ENCODE measurements at places on chromosomes 16 and 17. TPM values are rescaled to one million over a fixed set of nuclear protein-coding genes. Genes with fewer than 3 reads are reported as not detected.

TMEM114 gene
- not detected for total RNA-seq

SECTM1 gene
- 22.3 TPM for total RNA-seq

SLC5A10 gene
- total RNA-seq = not detected

MYOCD gene
- 93.0 TPM for total RNA-seq

TIGD7 gene
- total RNA-seq = 5.9 TPM

TBX2 gene
- 20.3 TPM for total RNA-seq

STH gene
- total RNA-seq = not detected

CDH13 gene
- total RNA-seq = 22.3 TPM

GAA gene
- 45.8 TPM for total RNA-seq

CCL13 gene
- 1.7 TPM for total RNA-seq

C16orf89 gene
- total RNA-seq = 1.1 TPM

AURKB gene
- 0.69 TPM for total RNA-seq

STAT3 gene
- 207 TPM for total RNA-seq

RUSF1 gene
- total RNA-seq = 42.5 TPM

GRCh38 chr17:27668488-27668823 is 37.5 kb downstream of the LGALS9 start:
- ATAC-seq = no peak

- no peak for ATAC-seq
These were observed 59.3 kb downstream of the TMEM100 start for GRCh38 chr17:55663400-55663799.

GRCh38 chr17:82794781-82795482 is 43.1 kb downstream of the TBCD start:
- ATAC-seq = peak; percentile 42

- ATAC-seq = no peak
These were observed 66.6 kb upstream of the RPH3AL start for GRCh38 chr17:419073-419735.

DNA sequence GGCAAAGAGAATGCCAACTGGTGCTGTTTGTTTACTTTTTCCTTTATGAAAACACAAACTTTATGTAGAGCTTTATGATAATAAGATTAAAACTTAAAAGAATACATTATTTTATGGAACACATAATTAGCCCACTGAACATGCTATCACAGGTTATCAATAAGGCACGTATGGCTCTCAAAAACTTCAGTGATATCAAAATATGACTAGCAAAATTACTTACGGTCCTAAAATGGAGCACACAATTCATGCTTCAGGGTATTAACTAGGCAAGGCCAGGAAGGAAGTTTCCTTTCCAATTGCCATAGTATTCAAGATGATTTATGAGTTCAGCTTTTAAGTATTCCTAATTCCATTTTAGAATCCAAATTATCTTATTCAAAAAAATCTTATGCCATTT is 3.6 kb downstream of the RNF43 start:
- ATAC-seq = no peak

- no peak for ATAC-seq
These were observed 74.2 kb upstream of the DNAJA2 start for GRCh38 chr16:47047524-47048203.

DNA sequence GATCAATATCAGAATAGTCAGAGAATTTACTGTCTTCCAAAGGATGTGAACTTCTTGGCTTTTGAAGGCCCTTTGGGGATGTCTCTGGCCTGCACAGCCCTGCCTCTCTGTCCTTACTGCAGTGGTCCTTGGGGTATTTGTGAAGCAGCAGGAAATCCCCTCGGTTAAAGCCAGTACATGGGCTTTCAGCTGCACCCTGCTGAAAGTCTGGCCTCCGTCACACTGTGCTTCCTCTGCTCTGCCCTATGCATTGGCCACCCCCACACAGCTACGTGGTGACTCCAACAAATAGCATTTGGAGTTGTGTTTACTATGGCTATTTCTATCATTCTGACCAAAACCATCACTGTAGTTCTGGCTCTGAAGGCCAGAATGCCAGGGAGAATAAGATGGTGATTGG is 21.2 kb downstream of the SYCE1L start:
- ATAC-seq = no peak

DNA sequence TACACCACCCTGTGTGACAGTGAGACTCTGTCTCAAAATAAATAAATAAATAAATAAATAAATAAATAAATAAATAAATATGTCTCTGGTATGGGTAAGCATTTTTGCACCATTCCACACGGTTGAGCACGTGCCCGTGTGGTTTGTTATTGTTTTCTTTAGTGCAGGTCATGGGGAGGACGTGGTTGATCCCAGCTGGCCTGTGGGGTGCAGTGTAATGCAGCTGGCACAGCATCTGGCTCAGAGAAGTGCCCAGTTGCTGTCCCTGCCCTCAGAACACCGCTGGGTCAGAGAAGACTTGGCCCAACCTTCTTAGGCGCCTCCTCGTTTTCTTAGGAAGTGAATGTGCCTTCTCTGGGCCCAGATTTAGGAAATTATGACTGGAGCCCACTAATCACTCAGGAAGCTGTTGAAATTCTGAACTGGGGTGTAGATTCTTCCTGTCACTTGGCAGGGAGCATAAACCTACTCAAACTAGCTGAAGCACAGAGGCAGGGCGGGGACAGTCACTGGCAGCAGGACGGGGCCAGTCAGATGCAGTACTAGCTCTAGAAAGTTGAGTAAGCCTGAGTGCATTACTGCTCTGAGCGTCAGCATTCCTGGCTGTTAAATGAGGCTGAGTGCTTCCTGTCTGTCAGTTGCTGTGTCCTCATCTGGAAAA is 85.9 kb downstream of the SNX29 start:
- peak; percentile 96 for ATAC-seq

- ATAC-seq = no peak
These were observed 43.8 kb upstream of the TOB1 start for GRCh38 chr17:50909765-50910605.

- peak; percentile 61 for ATAC-seq
These were observed 18.2 kb upstream of the ABR start for GRCh38 chr17:1197781-1198490.

- no peak for ATAC-seq
These were observed 28.8 kb downstream of the RNF43 start for GRCh38 chr17:58388302-58389190.

DNA sequence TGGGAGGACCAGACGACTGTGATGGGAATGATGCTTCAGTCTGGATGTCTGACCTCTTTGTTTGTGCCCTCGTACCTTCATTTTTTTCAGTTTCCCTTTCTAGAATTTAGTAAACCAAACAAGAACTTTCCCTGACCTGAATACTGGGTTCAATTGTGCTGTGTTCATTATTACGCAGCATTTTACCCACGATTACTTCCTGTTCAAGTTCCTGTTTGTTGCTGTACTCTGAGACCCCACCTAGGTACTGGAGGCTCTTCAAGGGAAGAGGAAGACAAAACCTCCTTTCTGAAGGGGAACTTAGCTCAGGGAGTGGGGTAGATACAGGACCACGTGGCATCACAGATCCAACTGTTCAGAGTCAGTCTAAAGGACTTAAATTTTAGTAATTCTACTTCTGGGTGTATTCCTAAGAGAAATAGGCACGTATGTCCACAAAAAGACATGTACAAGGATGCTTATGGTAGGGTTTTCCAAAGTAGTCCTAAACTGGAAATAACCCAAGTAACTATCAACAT is 9.2 kb upstream of the PRKCB start:
- no peak for ATAC-seq

DNA sequence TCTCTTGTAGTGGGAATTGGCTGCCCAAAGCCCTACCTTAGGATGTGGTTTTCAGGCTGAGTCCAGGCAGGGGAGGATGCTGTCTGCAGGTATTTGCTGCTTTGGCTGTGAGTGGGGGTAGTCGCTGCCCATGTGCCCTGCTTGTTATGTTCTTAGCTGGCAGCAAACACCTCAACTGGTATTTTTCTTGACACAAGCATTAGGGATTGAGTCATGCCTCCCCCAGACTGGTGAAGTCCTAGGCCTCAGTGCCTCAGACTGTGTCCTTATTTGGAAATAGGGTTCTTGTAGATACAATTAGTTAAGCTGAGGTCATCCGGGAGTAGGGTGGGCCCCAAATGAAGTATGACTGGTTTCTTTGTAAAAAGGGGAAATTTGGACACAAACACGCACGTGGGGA is 808.3 kb upstream of the EEF2KMT start:
- no peak for ATAC-seq

DNA sequence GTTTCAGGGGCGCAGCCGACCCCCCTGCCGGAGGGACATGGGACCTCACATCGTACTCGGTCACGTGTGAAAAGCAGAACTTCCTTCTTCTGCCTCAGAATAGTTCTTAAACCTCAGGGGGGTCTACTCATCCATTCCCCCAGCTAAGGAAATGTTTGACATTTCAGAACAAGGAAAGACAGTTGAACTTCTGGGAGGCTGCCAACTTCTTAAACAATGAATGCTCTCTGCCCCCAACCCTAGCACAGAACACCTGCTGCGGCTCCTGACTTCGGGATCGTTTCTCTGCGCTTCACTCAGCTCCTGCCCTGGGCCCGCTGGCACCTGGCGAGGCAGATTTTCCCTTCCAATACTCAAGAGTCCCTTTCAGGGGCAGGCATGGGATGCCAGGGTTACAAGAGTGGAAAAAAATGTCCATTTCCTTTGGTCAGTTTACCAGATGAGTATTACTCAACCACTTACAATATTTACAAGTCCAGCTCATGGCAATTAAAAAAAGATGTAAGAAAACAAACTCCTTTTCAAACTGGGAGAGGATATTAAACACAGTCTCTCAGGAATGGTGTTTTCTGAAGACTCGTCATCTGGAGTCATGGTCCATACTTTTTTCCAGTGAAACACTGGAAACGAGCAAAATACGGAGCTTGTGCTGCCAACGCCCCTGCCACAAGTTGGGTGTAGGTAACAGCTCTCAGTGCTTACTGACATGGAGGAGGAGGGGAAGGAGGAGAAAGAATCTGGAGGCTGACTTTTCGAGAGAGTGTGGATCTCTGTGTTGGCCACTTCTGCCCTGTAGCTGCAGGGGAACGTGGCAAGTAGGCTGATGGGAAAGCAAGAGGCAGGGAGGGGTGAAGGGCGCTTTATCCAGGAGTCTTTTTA is 235.7 kb downstream of the NTN1 start:
- peak; percentile 25 for ATAC-seq

- ATAC-seq = no peak
These were observed 132.3 kb downstream of the PCTP start for GRCh38 chr17:55883149-55883548.

- ATAC-seq = no peak
These were observed 144.9 kb downstream of the SOCS1 start for GRCh38 chr16:11111150-11111549.

DNA sequence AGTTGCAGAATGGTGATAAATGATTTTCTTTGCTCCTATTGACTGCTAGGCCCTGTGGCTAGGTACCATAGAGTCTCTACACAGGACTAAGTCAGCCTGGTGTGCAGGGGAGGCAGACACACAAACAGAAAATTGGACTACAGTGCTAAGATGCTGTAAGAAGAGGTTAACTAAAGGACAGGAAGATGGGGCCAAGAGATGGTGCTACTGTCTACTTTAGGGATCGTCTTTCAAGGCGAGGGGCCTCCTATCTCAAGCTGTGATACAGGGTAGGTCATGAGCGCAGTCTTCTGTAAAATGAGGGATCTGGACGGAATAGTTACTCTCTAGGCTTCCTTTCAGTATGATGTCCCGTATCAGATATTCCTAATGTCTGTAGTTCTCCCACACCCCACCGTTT is 817 bp downstream of the NME1 start:
- no peak for ATAC-seq

DNA sequence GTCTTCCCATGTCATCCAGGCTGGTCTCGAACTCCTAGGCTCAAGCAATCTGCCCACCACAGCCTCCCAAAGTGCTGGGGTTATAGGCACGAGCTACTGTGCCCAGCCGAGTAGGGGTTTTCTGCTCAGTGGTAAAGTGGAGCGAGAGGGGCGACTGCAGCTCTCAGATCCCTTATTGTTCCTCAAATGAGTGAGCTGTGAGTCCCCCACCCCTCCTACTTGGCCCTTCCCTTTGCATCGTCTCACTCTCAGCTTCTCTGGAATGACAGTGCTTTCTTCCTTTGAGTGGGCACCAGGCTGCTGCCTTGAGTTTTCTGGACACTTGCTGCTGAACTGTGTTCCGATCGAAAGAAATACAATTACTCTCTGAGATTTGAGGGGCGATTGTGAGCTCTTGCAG is 63.5 kb downstream of the MSI2 start:
- no peak for ATAC-seq

- no peak for ATAC-seq
These were observed 158.9 kb downstream of the TRIM37 start for GRCh38 chr17:58947824-58948223.

DNA sequence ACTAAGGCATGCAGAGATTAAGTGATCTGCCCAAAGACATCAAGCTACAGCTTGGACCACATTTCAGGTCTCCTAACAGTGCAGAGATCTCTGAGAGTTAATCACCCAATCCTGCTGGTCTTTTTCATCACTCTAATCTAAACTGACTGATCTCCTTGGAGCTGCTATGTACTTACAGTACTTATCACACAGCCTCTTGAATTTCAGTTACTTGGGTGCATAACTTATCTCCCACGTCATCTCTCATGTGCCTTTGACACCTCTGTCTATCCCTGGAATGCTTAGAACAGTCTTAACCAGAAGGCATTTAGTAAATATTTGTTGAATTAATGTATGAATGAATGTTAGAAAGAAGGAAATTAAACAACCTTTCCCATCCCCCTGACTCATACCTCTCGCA is 139.0 kb downstream of the SNX11 start:
- no peak for ATAC-seq

DNA sequence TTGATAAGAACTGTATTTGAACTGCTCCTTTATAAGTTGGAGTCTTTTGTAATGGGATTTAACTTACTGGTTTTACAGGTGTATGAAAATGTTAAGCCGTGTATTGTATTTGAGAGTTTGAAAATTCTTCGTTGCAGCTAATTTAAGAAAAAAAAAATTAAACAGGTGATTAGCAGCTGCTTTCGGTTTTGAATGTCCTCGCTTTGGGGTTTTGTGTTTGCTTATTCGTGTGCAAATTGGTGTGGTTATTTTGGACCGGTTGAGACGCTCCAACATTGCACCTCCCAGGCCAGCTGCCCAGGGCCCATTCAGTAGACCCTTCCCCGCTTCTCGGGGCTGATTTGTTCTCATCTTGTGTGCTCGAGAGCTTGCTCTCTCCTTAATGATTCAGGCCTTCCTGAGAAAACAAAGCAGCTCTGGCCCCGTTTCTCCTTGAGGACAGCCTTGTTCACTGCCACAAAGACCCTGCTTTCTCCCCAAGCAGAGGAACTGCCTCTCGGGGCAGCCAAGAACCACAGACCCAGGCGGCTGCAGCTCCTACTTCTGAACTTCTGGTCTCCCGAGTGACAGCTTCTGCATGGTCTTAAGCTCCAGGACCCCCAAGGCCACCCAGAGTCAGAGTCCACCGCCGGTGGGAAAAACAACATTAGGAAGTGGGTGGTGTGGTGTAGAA is 100.5 kb downstream of the MSI2 start:
- ATAC-seq = no peak

GRCh38 chr16:67456391-67457081 is 24.4 kb downstream of the ATP6V0D1 start:
- ATAC-seq = peak; percentile 71

- ATAC-seq = no peak
These were observed 93.6 kb downstream of the SPACA3 start for GRCh38 chr17:33085256-33085655.

- ATAC-seq = no peak
These were observed at the start of gene ACAP1 for GRCh38 chr17:7336240-7337175. Gene ACAP1 (plus strand): TSS chr17:7336529. CDS start chr17:7336735, 206 bp downstream.

All from gastroesophageal sphincter (tissue), 4 donors.